ENCODE measurements at places on chromosomes 2 and 18.

DNA sequence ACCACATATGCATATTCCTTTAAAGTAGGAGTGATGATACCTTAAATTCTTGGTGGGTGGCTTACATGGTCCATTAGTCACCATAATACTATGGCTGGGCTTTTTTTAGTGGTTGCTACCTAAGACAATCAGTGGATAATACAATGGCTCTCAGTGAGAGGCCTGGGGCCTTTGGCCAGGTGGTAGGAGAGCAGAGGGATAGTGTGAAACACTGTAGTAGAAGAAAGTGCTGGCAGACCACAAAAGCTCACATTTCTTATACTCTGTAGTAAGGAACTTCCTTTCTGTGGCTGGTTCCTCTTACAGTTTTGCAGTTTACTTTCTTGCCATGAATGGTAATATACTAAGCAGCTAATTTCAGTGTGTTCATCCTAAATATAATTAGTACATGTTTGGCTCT is 583.5 kb downstream of the XIRP2 start:
- DNase-seq = no peak

DNA sequence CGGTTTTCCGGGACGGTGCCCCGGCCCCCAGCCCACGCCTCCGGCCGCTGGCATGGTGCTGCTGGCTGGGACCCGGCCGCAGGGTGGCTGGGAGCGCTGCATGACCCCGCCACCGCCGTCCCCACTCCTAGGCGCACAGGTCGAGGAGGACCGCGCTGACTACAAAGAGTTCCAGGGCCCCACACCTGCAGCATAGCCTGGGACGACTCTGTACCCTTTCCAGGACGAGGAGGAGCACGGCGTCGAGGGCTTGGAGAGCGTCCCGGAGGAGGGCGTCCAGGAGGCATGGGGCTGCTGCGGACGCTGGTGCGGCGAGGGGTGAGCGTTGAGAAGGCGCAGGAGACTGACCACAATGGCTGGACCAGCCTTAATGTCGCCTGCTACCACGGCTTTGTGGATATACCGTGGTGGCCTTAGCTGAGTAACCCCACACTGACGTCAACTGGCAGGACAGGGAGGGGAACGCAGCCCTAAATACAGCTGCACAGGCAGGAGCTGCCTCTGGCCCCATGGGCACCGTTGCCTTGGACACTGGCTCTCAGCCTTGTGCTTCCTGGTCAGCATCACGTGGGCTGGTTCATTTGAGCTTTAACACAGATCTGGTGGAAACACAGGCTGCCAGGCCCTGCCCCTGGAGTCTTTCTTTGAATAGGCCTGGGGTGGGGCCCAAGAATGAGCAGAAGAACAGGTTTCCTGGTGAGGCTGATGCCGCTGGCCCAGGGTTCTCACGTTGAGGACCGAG is 40.9 kb upstream of the TRIM43B start:
- no peak for DNase-seq

DNA sequence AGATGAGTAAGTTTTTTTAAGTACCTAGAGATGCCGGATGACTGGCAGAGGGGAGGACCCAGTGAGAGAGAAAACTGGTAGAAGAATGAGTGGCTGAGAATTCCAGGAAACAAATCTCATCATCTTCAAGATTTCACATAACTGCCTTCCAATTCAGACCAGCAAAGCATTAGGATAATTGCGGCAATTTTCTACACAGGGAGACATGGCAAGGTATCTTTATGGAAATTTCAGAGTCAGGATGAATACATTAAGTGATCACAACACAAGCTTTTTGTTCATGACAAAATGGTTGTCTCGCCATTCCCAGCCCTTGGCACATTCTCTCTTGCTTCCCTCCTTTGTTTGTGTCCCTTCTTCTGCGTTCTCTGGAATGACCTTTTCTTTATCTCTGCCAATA is 82.1 kb downstream of the ALK start:
- no peak for DNase-seq

- no peak for DNase-seq
Measured at GRCh38 chr2:32358111-32358482, 1.3 kb downstream of the BIRC6 start.

DNA sequence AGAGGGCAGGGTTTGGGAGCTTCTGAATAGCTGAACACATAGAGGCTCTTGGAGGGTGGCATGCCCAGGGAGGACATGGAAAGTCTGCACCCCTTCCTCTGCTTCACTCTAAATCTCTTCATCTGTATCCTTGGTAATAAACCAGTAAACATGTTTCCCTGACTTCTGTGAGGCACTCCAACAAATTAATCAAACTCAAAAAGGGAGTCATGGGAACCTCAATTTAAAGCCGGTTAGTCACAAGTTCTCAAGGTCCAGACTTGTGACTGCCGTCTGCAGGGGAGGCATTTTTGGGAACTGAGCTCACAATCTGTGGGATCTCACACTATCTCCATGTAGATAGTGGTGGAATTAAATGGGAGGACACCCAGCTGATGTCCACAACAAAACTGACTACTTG is 33.1 kb upstream of the STON1 start:
- DNase-seq = no peak

- DNase-seq = no peak
Measured at GRCh38 chr2:128166746-128167353, 75.8 kb downstream of the UGGT1 start.

DNA sequence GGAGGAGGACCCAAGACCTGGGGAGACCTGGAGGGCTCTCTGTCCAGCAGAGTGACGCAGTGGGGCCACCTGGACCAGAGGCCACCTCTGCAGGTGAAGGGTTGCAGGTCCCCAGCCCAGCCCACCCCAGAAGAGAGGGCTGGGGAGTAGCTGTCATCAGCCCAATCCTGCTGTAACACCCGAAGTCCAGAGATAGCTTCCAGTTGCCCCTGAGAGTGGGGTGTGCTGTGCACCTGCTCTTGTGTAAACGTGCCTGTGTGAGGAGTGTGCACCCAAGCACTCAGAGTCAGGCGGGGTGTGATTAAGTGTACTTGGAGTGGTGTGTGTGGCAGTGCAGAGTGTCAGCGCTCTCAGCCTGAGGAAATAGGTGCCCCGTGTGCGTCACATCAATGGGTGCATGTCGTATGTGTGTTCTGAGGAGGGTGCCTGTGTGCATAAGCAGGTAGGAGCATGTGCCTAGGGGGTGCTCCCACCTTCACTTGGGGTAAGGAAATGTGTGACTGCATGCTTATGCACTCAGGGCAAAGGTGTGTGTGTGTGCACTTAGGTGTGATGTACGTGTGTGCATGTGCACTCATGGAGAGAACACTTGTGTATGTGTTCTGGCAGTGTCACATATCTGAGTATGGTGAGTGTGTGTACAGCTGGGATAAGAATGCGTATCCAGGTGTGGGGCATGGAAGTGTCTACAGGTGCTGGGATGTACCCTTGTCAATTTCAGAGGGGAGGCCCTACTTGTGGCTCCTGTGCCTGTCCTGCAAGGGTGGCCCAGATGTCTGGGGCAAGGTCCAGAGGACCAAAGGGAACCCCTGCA is 672 bp downstream of the ATP6V1B1 start:
- DNase-seq = no peak

DNA sequence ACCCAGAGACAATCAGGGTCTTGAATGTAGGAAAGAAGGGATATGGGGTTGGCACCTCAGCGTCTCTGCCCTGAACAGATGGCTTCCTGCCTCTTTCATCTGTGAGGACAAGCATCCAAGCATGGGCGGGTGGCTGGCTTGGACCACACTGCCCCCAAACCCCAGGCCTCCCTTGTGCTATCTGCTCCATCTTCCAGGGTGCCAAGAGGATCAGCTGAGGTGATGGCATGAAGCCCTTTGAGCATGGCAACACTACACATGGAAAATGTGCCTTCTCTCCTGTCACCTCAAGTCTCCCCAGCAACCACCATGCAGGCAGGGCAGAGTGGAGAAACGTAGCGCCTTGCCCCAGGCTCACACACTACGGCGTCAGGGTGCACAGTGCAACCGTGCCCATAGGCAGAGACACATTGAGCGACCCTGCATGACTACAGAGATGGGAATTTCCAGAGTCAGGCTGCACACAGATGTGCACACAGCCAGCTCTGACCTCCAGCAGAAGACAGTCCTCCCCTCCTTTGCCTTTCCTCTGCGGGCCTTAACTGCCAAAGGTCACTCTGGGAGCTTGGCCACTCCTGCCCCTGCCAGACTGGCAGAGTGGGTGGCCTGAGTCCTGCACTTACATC is 1.5 kb downstream of the KCNIP3 start:
- DNase-seq = no peak

- DNase-seq = no peak
Measured at GRCh38 chr2:68771211-68771751, 36.7 kb downstream of the ARHGAP25 start.

DNA sequence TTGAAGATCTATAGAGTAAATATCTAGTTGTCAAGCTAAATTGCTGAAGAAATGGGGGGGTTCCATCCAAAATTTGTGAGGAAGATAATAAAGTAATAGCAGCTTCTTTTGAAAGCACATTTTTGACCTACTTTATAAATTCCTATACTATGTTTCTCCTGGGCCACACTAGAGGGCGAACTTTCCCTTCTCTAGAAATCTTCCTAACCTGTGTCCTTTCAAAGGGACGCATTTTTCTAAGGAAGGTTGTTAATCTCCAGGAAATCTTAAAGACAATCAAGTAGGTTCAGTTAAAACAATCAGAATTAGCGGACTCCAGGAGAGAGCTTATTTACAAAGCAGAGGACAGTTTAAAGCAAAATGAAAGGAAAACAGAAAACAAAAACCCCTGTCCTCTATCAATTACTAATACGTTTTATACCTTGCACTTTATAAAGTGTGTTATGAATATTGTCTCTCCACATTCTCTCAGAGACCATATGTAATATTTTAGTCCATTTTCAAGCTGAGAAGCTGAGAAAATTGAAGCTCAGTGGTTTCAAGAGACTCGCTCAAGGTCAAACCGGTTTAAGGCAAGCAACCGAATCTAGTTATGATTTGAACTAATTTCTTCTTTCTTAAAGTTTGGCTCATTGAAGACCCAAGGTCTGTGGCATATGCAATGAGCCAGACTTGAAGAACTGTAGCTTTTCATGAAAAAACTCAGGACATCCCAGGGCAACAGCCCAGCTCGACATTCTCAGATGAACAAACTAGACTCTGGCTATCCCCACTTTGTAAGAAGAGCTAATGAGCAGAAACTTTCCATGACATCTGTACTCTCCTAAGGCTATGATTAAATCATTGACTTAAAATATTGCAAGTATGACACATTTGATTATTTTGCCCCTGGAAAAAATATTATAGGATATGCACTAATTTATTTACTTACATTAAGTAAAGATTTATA is 273.6 kb downstream of the PAX3 start:
- no peak for DNase-seq

DNA sequence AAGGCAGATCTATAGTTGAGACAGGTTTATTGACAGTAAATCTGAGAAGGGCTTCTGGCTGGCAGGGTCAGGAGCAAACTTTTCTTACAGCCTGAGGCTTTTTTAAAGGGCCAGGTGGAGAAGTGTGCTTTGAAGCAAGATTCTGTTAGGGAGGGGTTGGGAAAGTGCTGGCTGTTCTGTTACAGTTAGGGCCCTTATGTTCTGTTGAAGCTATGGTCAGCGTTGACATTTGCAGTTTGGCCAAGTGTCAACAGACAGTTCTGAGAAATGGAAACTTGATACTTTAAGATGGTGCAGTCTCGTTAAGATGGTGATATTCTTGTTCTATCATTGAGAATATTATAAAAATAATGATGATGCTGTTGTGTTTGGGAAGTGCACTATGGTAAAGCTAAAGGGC is 154.2 kb downstream of the RDH14 start:
- DNase-seq = no peak

DNA sequence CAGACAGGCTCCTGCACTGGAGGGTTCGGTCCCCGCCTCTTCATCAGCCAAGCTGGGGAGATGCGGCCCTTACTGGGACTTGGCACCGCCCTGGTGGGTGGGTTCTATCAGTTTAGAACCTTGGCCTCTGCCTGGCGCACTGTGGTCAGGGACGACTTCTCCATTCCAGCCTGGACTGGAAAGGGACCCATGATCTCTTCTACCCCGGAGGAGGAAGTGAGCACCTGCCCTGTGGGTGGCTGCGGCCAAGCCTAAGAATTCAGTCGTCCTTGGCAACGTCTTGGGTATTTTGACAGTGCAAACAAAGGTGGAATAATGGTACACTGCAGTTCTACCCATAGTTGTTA is 106.9 kb upstream of the CD302 start:
- no peak for DNase-seq

DNA sequence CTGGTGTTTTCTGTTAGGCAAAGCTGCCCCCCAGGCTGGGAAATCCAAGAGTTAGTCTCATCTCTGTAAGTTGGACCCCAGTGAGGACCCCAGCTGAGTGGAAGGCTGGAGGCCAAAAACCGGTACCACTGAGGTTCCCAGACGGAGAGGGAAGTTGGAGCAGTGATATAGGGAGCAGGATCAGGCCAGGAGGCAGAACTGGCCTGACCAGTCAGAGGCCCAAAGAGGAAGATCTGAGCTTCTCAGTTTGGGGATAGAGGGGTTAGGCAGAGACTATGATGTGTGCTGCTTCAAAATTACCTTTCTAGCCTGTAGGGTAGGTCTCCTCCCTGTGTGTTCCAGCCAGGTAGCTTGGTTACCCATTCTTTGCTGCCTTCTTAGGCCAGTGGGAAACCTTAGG is 4.6 kb upstream of the RNF181 start:
- DNase-seq = no peak

GRCh38 chr2:113167115-113167932 is 6.4 kb upstream of the PSD4 start:
- no peak for DNase-seq

DNA sequence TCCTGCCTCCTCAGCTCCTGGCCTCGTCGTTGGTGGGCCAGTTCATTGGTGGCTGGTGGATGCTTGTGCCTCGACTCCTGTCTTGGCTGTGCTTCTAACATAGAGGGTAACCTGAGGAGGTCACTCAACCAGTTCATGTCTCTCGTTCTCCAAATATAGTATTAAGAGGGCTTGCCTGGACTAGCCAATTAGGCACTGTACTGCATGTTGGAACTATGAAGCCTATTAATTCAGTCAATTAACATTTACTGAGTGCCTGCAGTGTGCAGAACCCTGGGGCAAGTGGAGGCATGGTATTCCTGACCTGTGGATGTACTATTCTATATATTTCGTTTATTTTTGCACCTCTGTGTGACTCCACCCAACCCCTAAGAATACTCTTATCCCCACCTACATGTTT is 89.9 kb upstream of the PELI1 start:
- no peak for DNase-seq

DNA sequence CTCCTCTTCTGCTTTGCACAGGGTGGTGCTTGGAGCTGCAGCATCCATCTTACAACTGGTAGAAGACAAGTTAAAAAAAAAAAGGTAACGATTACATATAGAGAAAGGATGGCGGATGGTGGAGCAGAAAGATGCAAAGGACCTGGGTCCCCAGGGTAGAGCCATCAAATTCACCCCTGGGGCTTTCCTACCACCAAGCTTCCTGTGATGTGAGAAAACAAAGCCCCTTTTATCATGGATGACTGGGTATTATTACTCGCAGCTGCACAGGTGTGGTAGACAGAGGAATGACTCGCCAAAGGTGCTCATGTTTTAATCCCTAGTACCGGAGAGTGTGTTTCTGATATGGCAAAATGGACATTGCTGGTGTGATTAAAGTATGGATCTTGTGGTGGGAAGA is 1.3 kb upstream of the ACOXL start:
- no peak for DNase-seq

All from NCI-H2107 (cell line).